ENCODE measurements at places on chromosomes 5 and 9. TPM values are rescaled to one million over a fixed set of nuclear protein-coding genes. Genes with fewer than 3 reads are reported as not detected.

Gene MED27
- polyA plus RNA-seq: 15.0 TPM

Gene LECT2
- not detected for polyA plus RNA-seq

Gene BTNL3
- polyA plus RNA-seq: not detected

Gene ADAMTS19
- not detected for polyA plus RNA-seq

Gene OBP2B
- not detected for polyA plus RNA-seq

Gene PGM5
- polyA plus RNA-seq: not detected

Gene GLDC
- 0.86 TPM for polyA plus RNA-seq

Gene UGT3A2
- not detected for polyA plus RNA-seq

Gene ZMAT2
- polyA plus RNA-seq: 11.2 TPM

Gene PFN3
- not detected for polyA plus RNA-seq

Gene SLIT3
- polyA plus RNA-seq: not detected

Gene FOXD4L3
- polyA plus RNA-seq: not detected

Gene TJP2
- 1.2 TPM for polyA plus RNA-seq

Gene CA9
- not detected for polyA plus RNA-seq

Gene SLC34A3
- polyA plus RNA-seq: not detected

Gene HDHD3
- 22.7 TPM for polyA plus RNA-seq

Gene GFRA3
- polyA plus RNA-seq: not detected

Gene ZDHHC21
- polyA plus RNA-seq: 10.3 TPM

Gene SLC22A4
- polyA plus RNA-seq: 0.18 TPM

Gene CLIC3
- 2.1 TPM for polyA plus RNA-seq

Gene CYSRT1
- polyA plus RNA-seq: 0.51 TPM

Gene SOX30
- polyA plus RNA-seq: 0.23 TPM

Gene OGN
- polyA plus RNA-seq: not detected

Gene SLC46A2
- 0.18 TPM for polyA plus RNA-seq

Gene ECPAS
- 19.8 TPM for polyA plus RNA-seq

Gene CCDC183
- 4.0 TPM for polyA plus RNA-seq

Gene ARID3C
- not detected for polyA plus RNA-seq

Gene SVEP1
- not detected for polyA plus RNA-seq

Gene AFAP1L1
- not detected for polyA plus RNA-seq

Gene GABRB2
- polyA plus RNA-seq: 0.16 TPM

Gene APBA1
- polyA plus RNA-seq: 0.03 TPM

Gene CCDC187
- polyA plus RNA-seq: 1.5 TPM

Gene PCDHB13
- polyA plus RNA-seq: not detected

Gene ACER2
- 1.1 TPM for polyA plus RNA-seq

Gene MEIKIN
- not detected for polyA plus RNA-seq

Gene LHX3
- 0.07 TPM for polyA plus RNA-seq

Gene UNC5A
- not detected for polyA plus RNA-seq

Gene GGTA1
- polyA plus RNA-seq: 0.20 TPM

Gene MSANTD3
- 4.9 TPM for polyA plus RNA-seq

Gene TXNDC8
- not detected for polyA plus RNA-seq

Gene TYRP1
- polyA plus RNA-seq: not detected

Gene TMEM203
- 16.1 TPM for polyA plus RNA-seq

Gene IFNA13
- polyA plus RNA-seq: not detected

Gene GALNT12
- polyA plus RNA-seq: 3.2 TPM

Gene CARTPT
- polyA plus RNA-seq: not detected

Gene CCIN
- 0.50 TPM for polyA plus RNA-seq
